ENCODE measurements at places on chromosomes 3 and 15. TPM values are rescaled to one million over a fixed set of nuclear protein-coding genes. Genes with fewer than 3 reads are reported as not detected.

- ATAC-seq = peak; percentile 34
These were observed 53.8 kb upstream of the CORO2B start for GRCh38 chr15:68524753-68525584.

- no peak for ATAC-seq
These were observed 20.6 kb downstream of the CDCP1 start for GRCh38 chr3:45125550-45126026.

DNA sequence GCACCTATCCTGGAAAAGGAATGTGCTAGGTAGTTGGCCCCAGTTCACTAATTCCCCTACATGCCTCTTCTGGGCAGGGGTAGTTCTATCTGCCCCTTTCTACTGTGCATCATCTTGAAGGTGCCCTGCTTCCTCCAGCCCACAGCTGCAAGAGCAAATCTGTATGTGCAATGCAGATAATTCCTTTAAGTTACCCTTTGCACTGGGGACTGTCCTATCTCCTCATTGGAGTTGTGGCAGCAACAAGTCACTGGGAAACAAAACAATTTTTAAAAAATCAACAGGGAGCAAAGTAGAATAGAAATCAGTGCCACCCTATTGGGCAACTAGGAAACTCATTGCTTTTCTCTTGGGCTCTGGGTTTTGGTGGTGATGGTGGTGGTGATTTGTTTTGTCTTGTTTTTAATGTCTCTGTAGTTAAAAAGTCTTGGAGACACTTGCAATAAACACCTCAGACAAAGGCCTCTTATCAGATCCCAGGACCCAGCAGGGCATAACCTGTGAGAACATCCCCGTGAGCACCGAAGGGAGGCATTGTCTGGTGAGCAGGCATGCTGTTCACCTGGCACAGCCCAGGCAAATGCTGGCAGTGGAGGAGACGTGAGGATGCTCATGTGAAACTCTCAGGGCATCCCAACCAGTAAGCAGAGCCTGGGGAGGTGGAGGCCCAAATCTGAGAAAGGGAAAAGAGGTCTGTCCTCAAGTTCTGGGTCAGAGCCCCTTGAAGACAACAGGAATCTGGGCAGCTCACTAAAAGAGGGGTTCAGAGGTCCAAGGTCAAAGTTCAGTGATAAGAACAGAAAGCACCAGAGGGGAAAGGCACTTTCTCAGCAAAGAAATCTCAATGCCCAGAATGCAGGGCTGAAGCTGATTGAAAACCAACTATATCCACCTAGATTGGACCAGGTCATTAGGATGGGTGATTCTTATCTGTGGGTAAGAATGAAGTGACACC is 27.9 kb downstream of the C2CD4B start:
- no peak for ATAC-seq

GRCh38 chr3:39781025-39781424 is 28.4 kb upstream of the MYRIP start:
- ATAC-seq = no peak

DNA sequence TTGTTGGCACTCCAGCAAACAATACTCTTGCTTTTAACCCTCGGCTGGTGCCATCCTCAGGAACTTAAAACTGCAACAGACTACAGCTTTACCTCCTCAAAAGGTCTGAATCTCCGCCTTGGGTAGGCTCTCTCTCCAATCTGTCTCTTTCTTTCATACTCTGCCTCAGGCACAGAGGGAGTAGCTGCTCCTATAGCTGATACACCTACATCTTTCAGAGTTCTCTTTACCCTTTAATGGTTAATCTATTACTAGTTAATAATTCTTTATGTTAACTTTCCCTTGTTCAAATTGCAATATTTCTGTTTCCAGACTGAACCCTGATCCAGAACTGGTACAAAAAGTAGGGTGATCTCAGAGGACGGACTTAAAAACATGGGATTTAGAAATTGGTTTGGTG is 66.2 kb downstream of the MAP4 start:
- ATAC-seq = no peak

DNA sequence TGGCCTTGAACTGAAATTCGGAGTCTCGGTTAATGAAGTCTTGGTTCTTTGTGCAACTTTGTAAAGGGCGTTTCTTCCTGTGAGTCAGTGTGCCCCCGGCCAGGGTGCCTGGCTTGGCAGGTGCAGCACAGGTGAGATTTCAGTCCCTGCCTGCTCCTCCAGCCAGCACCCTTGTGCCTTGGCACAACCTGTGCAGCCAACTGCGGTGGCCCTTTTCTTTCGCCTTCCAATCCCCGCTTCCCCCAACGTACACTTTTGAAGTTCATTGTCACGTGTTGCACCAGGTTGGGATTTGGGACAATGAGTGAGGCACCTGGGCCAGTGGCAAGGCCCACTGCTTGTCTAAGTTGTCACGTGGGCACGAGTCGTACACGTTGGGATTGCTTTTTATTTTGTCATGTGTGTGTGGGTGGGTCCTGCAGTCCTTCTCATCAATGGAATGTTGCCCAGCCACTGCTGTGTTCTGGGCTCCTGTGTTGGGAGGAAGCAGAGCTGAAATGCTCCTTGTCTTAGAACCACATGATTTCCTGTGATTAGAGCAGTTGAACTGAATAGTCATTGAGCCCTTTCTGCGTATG is 242.9 kb upstream of the BHLHE40 start:
- peak; percentile 49 for ATAC-seq

- ATAC-seq = no peak
These were observed 88.9 kb upstream of the CBLB start for GRCh38 chr3:105957722-105958121.

- ATAC-seq = no peak
These were observed 260.5 kb upstream of the TLE3 start for GRCh38 chr15:70358011-70358819.

DNA sequence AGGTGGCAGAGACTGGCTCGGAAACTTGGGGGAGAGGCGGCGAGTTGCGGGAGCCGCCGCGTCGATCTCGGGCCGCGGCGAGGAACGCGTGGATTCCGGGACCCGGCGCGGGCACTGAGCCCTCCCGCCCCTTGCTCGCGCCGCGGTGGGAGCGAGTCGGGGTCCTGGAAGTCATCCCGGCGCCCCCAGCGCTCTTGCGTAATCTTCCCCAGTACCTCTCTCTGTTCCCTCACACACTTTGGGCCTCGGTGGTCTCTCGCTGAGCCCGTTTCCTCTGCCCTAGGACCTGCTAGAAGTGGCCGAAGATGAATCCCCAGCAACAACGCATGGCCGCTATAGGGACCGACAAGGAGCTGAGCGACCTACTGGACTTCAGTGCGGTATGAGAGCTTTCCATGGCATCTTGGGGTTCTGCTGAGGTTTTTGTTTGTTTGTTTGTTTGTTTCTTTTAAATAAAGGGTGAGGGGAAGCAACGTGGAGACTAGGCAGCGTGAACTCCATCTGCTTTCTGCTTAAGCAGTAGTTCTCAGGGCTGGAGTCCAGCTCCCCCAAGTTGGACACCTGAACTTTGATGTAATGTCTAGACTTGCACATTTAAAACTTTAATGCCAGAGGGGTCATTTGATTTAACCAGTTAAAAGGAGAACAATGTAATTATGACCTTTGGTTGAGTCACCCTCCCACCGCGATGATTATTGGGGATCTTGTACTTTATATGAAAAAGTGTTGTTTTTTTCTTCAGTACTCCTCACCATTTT is 1.3 kb downstream of the TCF12 start:
- peak; percentile 1 for ATAC-seq

DNA sequence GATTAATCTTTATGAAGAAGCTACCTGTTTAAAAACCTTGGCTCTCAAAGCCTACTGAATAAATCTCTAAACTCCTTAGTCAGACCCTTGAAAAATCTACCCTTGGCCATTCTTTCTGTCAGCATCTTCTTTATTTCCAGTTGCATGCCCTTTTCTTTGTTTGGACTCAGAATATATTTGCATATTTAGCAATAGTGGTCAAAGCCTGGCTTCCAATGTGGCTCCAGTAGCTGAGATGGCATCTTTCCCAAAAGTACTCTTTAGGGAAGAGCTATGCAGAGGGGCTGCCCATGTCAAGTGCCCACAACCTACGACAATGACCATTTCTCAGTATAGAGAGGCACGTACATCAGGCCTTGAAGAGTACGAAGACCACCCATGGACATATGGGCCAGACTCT is 47.2 kb downstream of the TLNRD1 start:
- ATAC-seq = no peak

GRCh38 chr3:115659253-115660220 is 36.2 kb downstream of the GAP43 start:
- no peak for ATAC-seq

- ATAC-seq = no peak
These were observed 56.7 kb upstream of the RNF7 start for GRCh38 chr3:141681390-141681780.

GRCh38 chr3:98994128-98994762 is 92.8 kb upstream of the DCBLD2 start:
- ATAC-seq = no peak

DNA sequence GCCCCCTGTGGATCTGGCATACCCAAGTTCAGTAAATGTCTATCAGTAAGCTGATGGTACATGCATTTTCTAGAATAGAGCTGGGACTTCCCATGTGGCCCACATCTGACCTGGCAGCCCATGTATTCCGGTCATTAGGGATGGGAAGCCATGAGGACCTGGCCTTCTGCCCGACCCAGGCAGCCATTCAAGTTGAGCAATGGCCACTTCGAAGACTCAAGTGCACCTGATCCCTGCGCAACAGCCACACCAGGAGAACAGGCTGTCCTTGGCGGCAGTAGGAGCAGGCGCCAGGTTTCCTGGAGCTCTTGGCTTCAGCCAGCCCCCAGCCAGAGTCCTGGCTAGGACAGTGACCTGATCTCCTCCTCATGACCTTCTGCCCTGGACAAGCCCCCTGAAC is 14.6 kb downstream of the HEMK1 start:
- peak; percentile 76 for ATAC-seq

DNA sequence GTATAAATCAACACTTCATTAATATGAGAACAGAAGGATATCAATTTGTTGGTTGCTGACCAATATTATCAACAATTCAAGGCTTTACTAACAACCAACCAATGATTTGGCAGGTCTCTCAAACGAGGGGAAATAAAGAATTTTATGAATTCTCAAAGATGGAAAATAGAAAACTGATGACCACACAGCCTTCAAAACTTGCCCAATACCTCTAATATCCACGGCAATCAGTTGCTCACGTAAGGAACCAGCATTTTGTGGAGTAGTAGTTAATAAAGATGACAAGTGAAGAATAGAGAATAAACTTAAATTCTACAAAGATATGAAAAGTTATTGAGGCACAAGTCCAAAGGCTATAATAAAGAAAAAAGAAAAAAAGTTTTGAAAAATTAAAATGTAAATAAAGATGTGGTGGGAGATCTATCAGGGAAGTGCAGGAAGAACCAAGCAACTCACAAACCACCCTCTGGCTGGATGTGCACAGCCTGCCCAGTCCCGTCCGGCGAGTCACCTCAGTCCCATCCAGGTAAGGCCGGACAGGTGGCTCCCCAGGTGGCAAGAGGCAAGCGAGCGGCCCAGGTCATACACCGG is 808 bp downstream of the GK5 start:
- no peak for ATAC-seq

DNA sequence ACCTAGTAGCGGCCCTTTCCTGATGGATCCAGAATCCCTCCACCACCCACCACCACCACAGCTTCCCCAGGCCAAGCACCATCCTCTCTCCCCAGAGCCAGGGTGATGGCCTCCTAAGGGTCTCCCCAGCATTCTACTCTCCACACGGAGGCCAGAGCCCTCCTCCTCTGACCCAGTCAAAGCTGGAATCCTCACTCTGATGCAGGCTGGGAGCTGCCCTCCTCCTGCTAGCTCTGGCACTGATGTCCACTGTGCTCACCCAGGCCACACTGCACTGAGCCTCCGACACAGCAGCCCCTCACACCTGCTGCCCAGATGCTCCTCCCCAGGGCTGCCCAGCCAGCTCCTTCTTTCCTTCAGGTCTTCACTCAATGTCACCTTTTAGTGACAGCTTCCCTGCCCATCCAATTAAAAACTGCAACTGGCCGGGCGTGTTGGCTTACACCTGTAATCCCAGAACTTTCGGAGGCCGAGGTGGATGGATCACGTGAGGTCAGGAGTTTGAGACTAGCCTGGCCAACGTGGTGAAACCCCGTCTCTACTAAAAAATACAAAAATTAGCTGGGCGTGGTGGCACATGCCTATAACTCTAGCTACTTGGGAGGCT is 21.0 kb downstream of the XXYLT1 start:
- no peak for ATAC-seq

- ATAC-seq = no peak
These were observed 251.9 kb downstream of the TJP1 start for GRCh38 chr15:29570121-29570947.

- no peak for ATAC-seq
These were observed 101.7 kb downstream of the MEGF11 start for GRCh38 chr15:66151809-66152208.

- ATAC-seq = no peak
These were observed 1455.9 kb downstream of the SI start for GRCh38 chr3:163622384-163622783.

DNA sequence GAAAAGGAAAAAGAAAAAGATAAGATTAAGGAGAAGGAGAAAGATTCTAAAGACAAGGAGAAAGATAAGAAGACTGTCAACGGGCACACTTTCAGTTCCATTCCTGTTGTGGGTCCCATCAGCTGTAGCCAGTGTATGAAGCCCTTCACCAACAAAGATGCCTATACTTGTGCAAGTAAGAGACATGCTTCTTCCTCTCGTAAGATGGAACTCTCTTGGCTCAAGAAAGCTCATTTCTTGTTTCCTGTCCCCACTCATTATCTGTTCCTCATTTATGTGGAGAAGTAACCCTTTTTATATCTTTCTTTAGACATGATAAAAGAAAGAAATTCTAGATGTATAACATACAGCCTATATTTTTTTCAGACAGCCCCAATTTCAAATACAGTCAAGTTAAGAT is 101.4 kb downstream of the KLHL25 start:
- ATAC-seq = no peak

DNA sequence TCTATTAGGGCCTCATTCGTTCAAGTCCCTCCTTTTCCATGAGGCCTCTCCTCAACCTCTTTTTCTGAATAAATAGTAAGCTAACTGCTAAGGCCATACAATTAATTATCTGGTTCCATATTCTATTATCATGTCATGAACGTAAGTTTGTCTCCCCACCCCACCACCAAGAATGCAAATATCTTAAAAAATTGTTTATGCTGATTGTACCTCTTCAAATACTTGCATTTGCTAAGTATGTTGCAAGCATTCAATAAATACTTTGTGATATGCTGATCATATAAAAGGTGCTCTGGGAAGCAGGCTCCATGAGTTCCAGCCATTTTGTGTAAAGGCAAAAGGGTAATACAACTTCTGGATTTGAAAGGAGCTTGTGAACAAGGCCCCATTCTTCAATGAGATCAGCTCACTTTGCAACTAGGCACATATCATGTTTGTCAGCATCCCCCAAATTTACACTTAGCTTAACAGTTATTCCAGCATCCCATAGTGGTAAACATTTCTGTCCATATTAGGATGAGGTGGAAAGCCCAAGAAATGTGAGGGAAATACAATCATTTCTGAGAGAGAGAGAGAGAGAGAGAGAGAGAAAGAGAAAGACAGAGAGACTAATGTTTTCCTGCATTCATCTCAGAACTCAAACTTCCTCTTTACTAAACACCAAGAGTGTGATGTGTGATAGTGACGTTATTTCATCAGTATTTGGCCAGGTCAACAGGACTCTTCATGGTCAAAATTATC is 33.2 kb downstream of the SLC12A8 start:
- no peak for ATAC-seq

Gene RGMA
- 125 TPM for total RNA-seq

Gene MESP1
- total RNA-seq = 0.15 TPM

Gene LMAN1L
- total RNA-seq = 0.27 TPM

Gene NUSAP1
- total RNA-seq = 2.8 TPM

Gene IGDCC3
- not detected for total RNA-seq

Gene SNTN
- total RNA-seq = not detected

Gene MRPL47
- total RNA-seq = 32.3 TPM

Data from gastroesophageal sphincter (tissue), 4 donors.